DMS153 (cell line): ENCODE measurements at places on chromosomes 5 and 9.

DNA sequence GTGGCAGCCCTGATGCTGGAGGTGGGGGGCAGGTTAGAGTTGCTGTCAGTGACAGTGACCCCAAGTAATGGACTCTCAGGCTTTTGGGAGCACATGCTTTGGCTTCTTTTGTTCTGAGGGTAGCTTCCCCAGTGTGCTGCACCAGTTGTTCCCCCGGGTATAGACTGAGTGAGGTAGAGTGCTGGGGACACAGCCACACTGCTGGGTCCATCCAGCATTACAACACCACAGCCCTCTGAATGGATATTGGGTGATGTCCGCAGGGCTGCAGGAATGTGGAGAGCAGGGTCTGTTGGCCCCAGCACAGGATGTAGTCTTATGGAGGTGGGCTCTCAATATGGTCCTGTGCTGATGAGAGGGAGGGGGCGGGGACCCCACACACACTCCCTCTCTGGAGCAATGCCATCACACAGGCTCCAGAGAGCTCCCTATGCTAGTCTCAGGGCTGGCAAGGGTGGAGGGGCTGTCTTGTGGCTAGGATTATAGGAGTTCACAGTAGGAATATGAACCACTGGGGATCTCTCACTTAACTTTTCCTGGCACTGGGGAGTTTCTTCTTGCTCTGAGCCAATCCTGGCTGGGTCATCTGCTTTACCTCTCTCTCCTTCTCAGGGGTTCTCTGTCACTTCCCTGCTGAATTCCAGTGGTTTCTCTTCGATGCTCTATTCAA is 20.7 kb downstream of the OSMR start:
- no peak for DNase-seq

DNA sequence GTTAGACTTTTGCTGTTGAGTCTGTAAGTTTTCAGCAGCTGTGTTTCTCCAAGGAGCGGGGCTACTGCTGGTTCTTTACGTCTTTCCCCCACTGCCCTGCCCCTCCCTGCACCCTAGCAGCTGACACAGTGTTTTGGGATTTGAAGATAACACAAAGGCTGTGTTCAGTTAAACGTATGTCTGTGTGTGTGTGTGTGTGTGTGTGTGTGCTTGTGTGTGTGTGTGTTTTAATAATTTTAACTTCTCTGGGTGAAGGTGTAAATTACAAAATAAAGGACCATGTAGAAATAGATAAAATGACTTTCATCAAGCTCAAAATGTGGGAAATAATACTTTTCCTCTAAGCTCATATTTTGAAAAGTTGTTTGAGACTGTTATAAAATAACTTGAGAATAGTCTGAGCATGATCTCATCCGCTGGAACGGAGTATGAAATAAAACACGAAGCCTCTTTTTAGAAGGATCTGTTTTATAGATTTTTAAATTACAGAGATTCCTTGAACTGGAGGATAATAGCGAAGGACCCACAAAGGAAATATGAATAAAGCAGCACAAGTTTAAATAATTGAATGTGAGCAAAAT is 10.9 kb downstream of the ABL1 start:
- no peak for DNase-seq

- DNase-seq, result no peak
Observed at GRCh38 chr5:58893551-58893950, 310.7 kb downstream of the RAB3C start.

- DNase-seq, result peak; percentile 66
Observed at GRCh38 chr9:137150617-137151457, 11.9 kb downstream of the GRIN1 start.

- DNase-seq, result no peak
Observed at GRCh38 chr5:163910226-163910625, 404.8 kb downstream of the MAT2B start.

- DNase-seq, result no peak
Observed at GRCh38 chr5:127019928-127020327, 10.4 kb downstream of the MARCHF3 start.
